ENCODE measurements at places on chromosomes 16 and 17.

DNA sequence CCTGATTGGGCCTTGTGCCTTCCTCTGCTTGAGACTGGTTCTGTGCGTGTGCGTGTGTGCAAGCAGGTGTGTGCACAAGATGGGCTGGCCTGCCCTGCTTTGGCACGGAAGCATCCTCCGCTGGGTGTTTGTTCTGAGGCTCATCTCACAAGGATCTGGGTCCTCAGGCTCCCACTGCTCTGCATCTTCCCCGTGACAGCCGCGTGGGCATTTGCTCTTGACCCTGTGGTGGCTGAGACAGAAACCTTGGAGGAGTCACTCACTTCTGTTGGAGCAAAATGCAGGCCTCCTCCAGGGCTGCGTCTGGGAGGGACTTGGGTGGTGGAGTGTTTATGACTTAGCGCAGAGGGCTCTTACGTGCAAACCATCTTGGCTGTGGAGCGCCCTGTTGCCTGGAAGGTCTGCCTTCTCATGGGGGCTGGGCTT lies 119.2 kb downstream of the RPTOR start:
- DNase-seq = no peak

DNA sequence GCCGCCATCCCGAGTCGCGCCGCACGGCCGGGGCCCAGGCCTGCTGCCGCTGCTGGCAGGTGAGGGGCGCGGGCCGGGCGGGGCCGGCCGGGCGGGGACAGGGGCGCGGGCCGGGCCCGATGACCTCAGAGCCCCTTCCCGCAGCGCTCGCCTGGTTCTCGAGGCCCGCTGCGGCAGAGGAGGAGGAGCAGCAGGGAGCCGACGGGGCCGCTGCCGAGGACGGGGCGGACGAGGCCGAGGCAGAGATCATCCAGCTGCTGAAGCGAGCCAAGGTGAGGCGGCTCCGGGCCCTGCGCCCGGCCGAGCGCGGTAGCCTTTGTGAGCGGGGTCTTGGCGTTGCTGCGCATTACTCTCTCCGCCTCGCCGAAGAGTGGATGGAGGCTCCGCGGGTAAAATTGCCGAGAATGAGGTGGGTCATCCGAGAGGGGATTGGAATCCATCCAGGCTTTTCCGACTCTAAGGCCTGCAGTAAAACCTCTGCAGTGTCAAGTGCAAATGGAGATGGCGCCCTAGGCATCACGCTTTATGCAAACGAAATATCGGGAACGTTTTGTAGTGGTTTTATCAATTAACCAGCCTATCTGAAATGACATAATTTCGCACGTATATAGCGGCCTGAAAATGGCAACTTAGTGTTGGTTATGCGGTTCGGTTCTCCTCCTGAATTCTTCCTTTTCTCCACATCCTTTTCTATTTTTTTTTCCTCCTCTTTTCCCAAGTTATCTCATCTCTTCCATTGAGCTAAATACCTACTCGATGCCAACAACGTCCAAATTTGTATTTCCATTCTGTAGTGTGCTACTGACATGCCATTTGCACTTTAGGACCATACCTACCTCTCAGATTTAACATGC lies 577 bp downstream of the TTC19 start:
- peak; percentile 75 for DNase-seq

DNA sequence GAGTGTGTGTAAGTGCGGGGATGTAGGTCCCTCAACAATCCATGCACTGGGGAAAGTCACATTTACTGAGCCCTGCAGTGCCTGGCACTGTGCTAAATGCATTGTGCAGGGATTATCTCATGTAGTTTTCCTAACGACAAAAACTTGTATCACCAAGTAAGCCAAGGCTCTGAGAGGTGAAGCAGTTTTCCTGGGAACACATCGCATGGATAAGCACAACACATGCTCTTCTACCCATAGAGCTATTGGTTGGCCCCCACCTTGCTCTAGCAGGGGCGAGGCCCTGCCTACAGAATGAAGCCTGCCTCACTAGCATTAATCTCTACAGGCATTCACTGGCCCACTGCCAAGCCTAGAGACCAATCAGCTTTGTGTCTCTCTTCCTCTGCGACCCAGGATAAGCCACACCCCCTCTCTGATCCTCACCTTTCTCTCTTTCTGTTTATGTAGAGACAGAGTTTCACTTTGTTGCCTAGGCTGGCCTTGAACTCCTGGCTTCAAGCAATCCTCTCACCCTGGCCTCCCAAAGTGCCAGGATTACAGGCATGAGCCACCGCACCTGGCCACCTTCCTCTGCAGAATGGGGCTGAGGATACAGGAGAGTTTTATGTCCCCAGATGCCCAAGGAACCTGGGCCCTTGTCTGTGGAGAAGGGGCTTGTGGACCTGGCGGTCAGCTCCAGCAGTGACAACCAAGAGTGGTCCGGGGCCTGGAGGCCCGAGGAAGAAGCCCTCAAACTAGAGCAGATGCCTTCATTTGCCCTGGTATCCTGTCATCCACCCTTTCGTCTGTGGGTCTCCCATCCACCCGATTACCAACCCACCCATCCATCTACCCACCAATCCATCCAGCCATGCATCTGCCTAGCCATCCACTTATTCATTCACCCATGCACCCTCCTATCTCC lies 12.8 kb downstream of the CDH16 start:
- peak; percentile 36 for DNase-seq

DNA sequence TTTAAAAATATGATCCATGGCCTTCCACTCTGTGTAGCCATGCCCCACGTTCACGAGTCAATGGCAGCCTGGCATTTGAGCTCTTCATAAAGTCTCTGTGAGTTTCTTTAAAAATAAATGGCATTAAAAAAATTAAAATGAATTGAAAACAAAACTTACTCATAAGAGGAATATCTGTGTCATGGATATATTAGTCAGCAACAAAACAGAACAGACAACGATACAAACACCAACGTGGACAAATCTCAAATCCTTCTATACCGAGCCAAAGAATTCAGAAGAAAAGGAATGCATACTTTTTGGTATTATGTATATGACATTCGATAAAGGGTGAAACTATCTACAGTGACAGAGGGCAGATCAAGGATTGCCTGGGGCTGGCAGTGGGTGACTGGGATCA lies 8.2 kb upstream of the CMIP start:
- DNase-seq = no peak

DNA sequence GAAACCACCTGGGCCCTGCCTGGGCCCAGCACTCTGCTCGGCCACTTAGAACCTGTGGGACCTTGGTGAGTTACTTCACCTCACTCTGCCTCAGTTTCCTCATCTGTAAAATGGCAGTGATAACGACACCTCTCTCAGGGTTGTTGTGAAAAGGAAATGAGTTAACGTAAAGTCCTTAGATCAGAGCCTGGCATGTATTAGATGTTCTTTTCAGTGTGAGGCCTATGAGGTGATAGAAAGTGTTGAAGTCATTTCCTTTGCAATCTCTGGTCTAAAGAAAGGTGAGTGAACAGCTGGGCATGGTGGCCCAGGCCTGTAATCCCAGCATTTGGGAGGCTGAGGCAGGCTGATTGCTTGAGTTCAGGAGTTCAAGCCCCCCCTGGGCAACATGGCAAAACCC lies 51.7 kb upstream of the LGALS9 start:
- DNase-seq = no peak

GRCh38 chr16:83843657-83844056 lies 35.9 kb downstream of the HSBP1 start:
- DNase-seq = peak; percentile 56

DNA sequence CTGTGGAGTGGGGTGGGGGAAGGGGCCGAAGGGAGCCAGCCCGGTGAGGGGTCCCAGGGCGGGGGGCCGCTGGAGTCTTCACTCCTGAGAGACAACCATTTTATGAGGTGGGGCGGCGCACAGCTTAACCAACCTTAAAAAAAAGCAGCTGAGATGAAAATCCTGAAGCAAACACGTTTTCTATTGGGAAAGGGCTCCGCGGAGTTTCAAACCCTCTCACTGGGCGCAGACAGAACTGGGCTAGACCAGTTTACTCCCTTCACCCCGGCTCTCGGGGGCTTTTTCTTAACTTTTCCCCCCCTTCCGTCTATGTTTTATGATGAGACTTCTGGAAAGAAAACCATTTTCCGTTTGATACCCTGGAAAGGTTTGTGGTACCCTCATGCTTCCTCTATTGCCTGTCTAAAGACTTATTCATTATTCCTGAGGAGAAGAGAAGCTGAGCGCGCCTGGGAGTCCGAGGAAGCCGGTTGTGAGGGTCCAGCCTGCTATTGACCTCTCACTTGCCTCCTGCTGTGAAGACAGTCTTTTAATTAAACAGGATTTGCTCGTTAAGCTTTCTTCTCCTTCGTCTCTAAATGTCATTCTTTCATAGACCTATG lies 482 bp upstream of the SSH2 start:
- DNase-seq = no peak

- no peak for DNase-seq
These were observed 206.5 kb downstream of the ABCC12 start for GRCh38 chr16:47949276-47949675.

- no peak for DNase-seq
These were observed 9.1 kb downstream of the CBX2 start for GRCh38 chr17:79786930-79787643.

GRCh38 chr17:78101112-78101511 lies 27.4 kb downstream of the TMC6 start:
- no peak for DNase-seq

DNA sequence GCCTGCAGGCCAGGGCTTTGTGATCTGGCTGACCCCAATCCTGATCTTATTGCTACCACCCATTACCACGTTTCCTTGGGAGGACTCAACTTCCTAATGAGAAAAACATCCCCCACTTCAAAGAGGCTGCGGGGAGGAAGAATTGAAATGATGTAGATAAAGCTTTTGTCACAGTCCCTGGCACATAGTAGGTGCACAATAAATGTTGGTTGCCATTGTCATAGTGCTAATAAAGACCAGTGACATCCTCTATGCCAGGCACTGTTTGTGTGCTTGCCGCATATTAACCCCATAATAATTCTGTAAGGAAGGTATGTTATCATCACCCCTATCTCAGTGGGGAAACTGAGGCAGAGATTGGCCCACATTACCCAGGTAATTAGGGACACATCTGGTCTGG lies 22.4 kb downstream of the WNT3 start:
- no peak for DNase-seq

- no peak for DNase-seq
These were observed 34.9 kb downstream of the ARHGAP17 start for GRCh38 chr16:24980077-24980793.

DNA sequence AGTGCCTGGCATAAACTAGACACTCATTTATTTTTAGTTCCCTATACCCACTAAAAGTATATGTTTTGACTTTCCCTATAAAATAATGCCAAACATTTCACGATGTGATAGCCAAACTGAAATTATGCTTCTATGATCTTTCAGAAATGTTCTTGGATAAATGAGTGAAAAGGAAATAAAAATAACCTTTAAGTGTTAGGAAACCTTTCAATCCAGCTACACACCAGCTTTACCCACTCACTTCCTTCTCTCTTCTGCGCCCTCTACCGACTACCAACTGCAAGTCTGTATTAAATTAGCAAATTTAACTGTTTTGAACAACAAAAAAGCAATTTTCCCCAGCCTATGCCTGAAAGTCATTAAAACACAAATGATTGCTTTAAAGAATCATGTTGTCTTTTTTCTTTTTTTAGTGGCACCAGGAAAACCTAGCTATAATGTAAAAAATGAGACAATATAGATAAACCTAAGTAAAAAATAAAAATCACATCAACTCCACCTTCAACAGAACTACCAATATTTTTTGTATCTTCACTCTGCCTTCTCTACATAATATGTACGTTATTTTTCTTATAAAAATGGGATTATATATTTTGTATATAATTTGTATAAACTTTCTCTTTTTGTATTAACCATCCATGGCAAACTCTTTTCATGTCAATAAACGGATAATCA lies 13.2 kb upstream of the TMEM100 start:
- DNase-seq = peak; percentile 70

DNA sequence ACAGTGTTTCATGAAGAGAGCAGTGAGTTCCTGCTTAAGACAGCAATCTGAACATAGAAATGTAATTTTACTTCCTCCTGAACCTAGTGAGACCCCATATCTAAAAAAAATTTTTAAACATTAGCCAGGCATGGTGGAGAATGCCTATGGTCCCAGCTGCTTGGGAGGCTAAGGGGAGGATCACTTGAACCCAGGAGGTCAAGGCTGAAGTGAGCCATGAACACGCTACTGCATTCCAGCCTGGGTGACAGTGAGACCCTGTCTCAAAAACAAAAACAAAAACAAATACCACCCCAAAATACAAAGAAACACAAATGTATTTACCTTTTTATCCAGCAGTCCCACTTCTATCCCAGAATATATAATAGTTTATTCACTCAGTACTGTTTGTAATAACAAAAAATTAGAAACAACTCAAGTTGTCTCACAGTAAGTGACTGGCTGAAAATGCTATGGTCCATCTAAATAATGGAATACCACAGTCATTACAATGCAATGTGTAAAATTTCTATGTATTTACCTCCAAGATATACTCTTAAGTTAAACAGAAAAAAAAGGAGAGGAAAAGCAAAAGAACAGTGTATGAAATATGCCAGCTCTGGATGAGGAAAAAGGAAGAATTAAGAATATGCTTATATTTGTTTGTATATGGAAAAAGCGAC lies 16.3 kb downstream of the CFDP1 start:
- DNase-seq = no peak

DNA sequence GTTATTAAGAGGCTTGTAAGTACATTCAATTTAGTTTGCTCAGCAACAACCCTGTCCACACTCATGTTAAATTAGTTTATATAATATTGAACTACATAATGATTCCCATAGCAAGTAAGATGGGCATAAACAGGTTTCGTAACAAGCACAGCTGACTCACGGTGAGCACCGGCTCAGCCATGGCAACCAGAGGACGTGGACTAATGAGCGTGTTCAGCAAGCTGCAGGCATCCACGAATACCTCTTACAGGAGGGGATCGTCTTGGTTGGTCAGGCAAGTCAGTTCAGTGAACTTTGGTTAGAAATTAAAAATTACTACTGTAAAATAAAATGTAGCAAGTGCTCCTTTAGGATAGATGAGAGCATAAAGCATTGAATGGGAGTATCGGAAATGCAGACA lies 58.4 kb downstream of the ELAC2 start:
- DNase-seq = no peak

DNA sequence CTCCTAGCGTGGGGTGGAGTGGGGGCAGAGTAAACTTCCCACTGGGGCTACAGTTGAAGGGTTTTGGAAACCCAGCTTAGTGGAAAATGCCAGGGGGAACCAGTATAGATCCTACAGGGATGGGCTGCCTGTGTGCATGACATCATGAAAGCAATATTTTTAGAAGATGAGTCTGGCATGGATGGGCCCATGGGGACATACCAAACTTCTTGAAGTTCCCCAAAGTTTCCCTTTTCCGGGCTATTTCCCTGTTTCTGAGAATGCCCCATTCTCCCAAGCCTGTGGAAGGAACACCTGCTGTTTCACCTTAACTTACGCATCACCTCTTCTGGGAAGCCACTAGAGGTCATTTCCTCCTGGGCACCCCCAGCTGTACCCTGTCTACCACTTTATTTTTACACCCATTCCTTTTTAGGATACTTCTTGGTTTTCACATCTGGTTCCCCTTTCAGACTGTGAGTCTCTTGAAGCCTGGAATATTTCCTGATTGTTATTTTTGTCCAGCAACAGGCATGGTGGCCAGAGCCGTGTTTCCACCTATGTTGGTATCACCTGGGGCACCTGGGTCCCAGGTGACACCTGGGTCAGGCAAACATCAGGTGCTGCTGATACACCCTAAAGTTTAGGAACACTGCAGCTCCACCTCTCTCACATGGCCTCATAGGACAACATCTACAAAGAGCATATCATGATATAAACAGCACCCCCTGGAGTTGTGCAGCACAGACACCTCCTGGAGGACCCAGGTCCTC lies 9.8 kb downstream of the SOCS3 start:
- DNase-seq = no peak

- DNase-seq = no peak
These were observed 77.5 kb downstream of the ANKRD11 start for GRCh38 chr16:89412811-89413210.
